ENCODE measurements at places on chromosomes 4 and X.

DNA sequence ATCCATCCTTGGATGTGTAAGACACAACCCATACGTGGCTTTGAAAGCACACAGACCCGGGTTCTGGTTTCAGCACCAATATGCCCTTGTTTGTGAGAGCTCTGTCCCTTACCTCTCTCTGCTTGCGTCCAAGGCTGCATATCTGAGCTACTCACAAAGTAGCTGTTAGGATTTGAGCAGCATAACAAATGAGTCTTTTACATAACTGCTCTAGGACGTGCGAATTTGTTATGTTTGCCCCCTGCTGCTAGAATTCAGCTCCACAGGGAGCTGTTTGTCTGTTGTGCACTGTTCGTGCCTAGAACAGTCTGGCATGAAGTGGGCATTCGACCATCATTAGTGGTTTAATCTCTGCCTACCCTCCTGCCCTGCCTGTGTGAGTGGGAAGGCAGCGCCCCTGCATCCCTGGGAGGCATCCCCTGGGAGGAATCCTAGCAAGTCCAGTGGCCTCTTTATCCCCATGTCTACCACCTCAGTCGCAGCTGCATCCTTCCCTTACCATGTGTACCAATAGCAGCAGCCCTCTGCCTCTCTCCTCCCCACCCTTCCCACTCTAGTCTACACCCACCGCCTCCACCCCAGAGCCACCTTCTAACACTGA lies 42.1 kb downstream of the SLC2A9 start:
- no peak for DNase-seq

- DNase-seq: peak; percentile 66
Measured at GRCh38 chr4:52545099-52546069, 113.7 kb downstream of the USP46 start.

GRCh38 chr4:1381944-1382541 lies 24.2 kb downstream of the NKX1-1 start:
- DNase-seq: no peak

DNA sequence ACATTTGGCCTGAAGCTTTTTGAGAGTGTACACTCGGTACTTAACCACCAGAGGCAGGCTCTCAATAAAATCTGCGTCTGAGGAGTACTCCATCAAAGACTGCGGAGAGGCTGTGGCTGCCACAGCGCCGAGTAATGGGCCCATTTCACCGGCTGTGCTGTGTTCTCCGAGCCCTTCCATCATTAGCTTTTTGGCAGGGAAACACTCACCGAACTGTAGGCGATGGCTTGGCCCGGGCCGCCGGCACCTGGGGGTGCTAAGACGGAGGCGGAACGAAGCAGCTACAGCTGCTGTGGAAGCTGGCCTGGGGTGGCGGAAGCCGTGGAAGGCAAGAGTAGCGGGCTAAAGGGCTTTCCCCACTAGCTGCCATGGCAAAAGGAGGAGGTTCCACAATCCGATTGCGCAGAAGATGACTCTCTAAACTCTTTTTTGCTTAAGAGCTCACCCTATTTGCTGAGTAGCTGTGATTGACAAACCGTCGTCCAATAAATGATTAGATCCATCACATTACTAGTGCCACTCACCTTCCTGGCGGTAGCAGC lies 48.5 kb upstream of the PABPC1L2A start:
- no peak for DNase-seq

DNA sequence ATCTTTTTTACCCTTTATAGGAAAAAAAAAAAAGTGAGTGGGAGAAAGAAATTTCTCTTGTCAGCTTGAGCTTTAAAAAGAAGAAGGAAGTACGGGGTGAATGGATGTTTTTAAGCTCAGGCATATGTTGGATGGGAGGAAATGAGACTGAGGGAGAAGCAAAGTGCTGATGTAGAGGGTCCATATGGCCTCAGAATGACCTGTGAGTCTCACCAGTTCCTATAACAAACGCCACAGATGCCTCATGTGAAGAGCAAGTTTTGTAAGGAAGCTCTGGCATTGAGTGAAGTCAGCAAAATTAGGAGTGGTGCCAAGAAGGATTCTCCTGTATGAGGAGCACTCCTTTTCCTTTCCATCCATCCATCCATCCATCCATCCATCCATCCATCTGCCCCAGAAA lies 214.6 kb downstream of the PTTG2 start:
- DNase-seq: no peak

DNA sequence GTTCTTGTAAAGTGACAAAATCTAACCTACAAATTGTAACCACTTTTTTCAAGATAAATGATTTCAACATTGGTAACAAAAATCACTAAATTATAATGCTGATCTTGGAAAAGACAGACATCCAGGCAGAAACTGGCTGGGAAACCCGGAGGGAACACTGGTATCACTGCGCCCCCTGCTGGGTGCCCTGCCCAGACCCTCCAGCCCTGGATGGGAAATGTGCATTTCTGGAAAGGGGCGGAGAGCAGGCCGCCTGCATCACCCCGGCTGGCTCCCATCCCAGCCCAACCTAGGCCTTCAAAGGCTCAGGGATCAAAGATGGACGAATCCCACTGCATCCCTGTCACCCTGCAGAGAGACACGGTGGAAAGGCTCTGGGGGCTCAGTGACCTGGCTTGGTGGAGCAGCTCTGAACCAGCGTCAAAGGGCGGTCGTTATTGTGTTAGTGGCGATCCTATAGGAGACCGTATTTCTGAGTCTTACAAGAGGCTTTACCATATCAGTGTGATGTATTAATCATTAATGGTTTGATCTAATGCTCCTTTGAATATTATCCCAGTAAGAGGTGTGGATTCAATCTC lies 37.3 kb downstream of the ACOX3 start:
- DNase-seq: peak; percentile 85

- DNase-seq: no peak
Measured at GRCh38 chrX:133171962-133172708, 46.0 kb downstream of the TFDP3 start.

Measured in hindlimb muscle (tissue), 1 donor.